IMR-90 (cell line): ENCODE measurements at places on chromosomes 7 and 10. TPM values are rescaled to one million over a fixed set of nuclear protein-coding genes. Genes with fewer than 3 reads are reported as not detected.

MBL2 gene
- total RNA-seq, result not detected in 2 replicates

GTF2I gene
- total RNA-seq, result 46.4 and 66.7 TPM in 2 replicates

- DNase-seq, result no peak
Observed at GRCh38 chr10:16787361-16787791, 29.8 kb downstream of the RSU1 start.

DNA sequence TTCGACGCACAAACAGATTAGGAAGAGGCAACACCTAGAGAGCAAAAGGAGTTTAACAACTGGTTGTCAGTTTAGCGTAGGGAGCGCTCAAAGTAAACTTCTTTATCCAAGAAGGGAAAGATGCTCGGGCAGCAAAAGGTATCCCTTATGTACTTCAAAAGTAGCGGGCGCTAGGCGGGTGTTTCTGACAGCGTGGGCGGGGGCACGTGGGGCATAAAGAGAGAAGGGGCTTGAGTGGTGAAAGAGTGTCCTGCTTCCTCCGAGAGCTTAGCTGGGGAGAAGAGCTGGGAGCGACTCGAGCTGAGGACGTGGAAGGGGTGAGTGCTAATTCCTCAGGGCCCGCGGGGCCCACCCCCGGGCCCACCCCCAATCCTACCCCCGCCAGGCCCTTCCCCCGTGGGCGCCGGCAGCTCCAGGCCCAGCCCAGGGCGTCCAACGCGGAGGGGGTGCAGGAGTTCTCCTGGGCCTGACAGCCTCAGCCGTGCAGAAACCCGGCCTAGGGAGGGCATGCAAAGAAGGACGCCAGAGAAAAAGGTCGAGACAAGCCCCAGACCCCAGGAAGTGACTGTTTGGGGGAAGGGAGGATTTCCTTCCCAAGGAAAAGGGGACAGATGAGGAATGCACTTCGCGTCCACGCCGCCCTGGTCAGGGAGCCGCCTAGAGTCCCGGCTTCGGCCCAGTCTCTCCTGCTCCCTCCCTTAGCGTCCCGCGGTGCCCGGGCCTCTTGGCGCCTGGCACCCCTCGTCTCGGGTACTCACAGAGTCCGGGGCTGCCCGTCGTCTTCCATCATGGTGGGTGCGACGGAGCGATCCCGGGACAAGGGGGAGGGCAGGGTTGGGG is 868 bp downstream of the TIAL1 start:
- peak; percentile 44 for DNase-seq

CALU gene
- 421 and 914 TPM in 2 replicates for total RNA-seq

UBE3C gene
- total RNA-seq, result 60.6 and 88.6 TPM in 2 replicates

GRCh38 chr10:102231357-102232318 is 5.5 kb downstream of the ELOVL3 start:
- DNase-seq, result no peak

CYP3A7 gene
- total RNA-seq, result not detected in 2 replicates
